Frontal cortex (tissue), 4 donors: ENCODE measurements at places on chromosomes 6 and 20. TPM values are rescaled to one million over a fixed set of nuclear protein-coding genes. Genes with fewer than 3 reads are reported as not detected.
A peak's percentile ranks its signal among the peaks of the same experiment; 100 is the strongest.

FERMT1 gene
- 1.2 TPM for total RNA-seq

GRCh38 chr6:78117966-78118365, 465.1 kb downstream of the MEI4 start:
- no peak for DNase-seq

ATP6V1G2 gene
- 54.6 TPM for total RNA-seq

MYCT1 gene
- 4.5 TPM for total RNA-seq

C6orf132 gene
- under 0.01 TPM for total RNA-seq

NRN1 gene
- 9.8 TPM for total RNA-seq

COX4I2 gene
- total RNA-seq: 1.2 TPM

- DNase-seq: no peak
Measured at GRCh38 chr6:7241709-7242645, 71.0 kb downstream of the SSR1 start.

GRCh38 chr6:71766796-71767195, 119.6 kb upstream of the RIMS1 start:
- DNase-seq: no peak

GRCh38 chr20:54680872-54681619, 205.7 kb downstream of the DOK5 start:
- DNase-seq: no peak

DNA sequence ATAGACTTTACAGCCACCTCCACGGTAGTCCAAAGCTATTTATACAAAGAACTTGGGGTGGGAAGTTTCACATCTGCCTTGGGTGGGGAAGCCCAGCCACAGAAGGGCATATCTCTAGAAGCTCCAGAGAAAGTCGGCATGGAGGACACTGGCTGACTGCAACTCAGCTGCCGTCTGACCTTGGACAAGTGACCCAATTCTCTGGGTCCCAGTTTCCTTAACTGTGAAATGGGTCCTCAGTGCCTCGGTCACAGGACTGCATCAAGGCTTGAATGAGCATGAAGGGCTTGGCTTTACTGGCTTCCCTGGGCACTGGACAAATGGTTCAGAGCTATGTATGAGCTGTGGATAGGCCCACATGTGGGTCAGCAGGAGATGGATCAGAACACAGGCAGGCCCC, 58.6 kb downstream of the NOL4L start:
- no peak for DNase-seq

PI3 gene
- total RNA-seq: not detected

GNMT gene
- total RNA-seq: not detected

- DNase-seq: no peak
Measured at GRCh38 chr6:66985816-66986215, 1278.8 kb upstream of the EYS start.

NMBR gene
- 4.9 TPM for total RNA-seq

- peak; percentile 35 for DNase-seq
Measured at GRCh38 chr20:10427060-10427692, 6.8 kb downstream of the MKKS start.

EYA2 gene
- 2.4 TPM for total RNA-seq

- no peak for DNase-seq
Measured at GRCh38 chr20:56428410-56428809, 16.4 kb downstream of the CASS4 start.

ASXL1 gene
- total RNA-seq: 64.8 TPM

DNA sequence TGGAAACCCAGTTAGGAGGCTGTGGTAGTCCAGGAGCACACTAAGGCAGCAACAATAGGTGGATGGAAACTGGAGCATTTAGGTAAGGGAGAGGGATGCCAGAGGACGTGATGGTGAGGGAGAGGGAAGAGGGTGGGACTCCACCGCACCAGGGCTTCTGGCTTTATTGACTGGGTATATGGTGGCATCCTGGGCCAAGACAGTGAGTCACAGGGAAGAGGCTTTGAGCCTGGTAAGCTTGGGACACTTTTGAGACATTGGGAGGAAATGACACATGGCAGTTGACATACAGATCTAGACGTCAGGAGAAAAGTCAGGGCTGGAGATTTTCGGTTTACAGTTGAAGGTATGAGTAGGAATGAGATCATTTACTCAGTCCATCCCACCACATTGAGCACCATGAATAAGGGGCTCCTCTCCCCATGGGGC, 14.9 kb downstream of the NT5E start:
- no peak for DNase-seq

DNA sequence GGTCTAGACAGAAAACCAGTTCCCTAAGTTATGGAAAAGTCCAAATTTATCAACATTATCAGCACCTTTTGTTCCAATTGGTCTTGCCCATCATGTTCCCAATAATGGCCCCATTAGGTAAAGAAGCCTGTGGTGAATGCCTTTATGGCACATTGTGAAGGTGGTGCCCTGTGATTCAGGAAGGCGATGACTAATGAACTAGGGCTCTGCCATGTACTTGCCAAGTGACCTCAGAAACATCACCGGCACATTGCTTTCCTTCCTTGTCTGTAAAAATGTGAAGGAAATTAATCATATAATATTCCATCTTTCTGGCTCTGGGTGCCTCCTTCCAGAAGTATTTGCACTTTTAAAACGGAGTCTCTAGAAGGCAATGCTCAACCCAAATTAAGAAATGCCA, 132.3 kb downstream of the UNC5CL start:
- DNase-seq: no peak

DNA sequence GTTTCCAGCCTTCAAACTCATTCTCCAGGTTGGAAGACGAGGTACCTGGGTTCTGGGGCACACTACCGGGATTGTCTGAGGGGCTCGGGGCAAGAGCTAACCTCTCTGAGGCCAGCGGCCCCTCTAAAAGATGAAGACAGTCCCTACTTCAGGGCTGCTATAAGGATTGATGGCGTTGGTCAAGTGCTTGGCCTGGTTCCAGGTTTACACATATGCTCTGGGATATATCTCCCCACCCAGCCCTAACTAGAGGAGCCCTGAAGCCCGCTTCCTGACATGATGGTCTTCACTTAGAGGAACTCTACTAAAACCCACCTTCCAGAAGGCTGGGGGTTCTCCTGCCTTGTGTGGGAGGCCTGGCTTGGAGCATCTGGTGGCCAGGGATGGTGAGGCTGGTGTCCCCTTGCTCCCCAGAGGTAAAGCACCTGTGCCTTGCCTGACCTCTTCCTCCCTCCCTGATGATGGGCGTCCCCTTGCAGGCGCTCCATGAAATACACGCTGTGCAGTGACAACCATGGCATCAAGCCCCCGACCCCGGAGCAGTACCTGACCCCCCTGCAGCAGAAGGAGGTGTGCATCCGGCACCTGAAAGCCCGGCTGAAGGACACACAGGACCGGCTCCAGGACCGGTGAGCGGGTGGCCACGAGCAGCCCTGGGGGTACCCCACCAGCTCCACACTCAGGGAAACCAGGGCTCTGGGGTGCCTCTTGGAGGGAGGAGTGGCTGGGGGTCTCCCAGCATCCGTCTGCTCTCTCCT, 28.7 kb downstream of the SDCBP2 start:
- DNase-seq: no peak

SCRT2 gene
- 1.6 TPM for total RNA-seq

TMC2 gene
- total RNA-seq: 4.5 TPM

GABRR1 gene
- total RNA-seq: not detected

DNA sequence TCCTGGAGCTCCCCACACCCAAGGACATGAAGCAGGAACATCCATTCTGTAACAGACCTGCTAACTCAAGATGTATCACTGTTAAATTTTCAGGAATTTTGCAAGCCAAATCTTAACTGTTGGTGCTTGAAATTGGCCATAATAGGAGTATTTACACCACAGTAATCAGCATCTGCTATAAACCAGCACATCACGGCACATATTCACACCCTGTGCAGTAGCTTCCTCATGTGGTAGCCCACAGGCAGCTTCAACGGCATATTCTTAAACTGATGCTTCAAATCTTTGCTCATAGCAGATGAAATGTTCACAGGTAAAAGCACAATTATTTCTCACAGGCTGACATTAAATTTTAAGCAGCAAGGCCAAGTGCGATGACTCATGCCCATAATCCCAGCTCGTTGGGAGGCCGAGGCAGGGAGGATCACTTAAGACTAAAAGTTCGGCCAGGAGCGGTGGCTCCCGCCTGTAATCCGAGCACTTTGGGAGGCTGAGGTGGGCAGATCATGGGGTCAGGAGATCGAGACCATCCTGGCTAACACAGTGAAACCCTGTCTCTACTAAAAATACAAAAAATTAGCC, 43.5 kb upstream of the LYRM2 start:
- no peak for DNase-seq

GRCh38 chr20:33209789-33210188, 7.4 kb upstream of the BPIFA3 start:
- DNase-seq: peak; percentile 16

GRCh38 chr20:55153001-55153645, 677.7 kb downstream of the DOK5 start:
- DNase-seq: no peak

SLC25A27 gene
- 30.2 TPM for total RNA-seq

GRCh38 chr20:63103402-63104311, 96.9 kb upstream of the BHLHE23 start:
- no peak for DNase-seq

DNA sequence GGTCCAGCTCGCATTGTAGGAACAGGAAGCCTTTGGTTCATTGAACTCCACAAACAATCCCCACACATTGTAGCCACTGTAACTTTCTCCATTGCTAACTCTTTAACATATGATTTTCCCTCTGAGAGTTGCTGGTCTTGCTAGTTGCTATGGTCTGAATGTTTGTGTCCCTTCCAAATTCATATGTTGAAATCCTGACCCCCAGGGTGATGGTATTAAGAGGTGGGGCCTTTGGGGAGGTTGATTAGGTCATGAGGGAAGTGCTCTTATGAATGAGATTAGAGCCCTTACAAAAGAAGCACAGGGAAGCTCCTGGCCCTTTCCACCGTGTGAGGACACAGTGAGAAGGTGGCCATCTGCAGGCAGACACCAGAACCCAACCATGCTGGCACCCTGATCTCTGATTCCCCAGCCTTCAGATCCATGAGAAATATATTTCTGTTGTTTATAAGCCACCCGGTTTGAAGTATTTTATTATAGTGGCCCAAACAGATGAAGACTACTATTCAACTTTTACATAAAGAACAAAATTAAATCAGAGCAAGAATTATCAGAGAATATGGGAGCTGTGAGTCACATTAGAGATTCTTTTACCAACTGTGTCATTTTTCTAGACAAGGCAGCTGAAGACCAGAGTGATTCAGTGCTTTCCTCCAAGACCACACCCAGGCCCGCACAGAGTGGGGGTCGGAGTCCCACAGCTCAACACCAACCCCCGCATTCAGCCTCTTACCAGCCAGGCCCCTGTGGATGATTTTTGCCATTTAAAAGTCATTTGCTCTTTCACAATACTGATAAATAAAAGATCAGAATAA, 143.0 kb downstream of the SAMD5 start:
- DNase-seq: no peak

DNA sequence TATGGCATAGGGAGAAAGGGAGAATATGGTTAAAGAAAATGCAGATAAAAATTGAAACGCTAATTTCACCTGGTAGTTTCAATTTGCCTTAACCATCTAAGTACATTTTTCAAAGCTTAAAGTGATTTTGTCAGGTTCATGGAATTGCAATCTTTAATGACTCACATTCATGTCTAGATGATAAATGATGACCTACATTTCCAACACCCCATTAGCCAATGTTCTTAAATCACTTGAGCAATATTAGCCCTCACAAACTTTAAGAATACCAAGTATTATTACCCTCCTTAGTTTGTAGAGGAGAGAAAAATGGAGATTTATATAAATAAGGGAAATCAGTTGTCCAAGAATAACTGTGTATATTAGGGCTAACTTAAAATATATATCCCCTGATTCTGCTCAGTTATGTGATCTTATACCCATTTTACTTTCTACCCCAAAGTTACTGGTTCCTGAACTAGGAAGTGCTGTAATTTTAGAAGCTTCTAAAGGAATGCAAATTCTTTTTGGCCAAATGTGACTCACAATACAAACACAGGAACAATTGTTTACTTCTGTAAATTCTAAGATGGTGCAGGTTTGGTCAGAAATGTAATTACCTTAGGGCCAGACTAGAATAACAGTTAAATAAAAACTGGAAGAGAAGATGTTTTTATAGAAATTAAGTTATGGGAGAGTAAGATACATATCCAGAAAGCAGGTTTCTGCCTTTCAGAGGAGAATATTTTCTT, 34.5 kb downstream of the TPBG start:
- DNase-seq: no peak

GRCh38 chr6:165049362-165049761, 260.0 kb downstream of the C6orf118 start:
- DNase-seq: no peak

ZCCHC3 gene
- total RNA-seq: 26.9 TPM

DNA sequence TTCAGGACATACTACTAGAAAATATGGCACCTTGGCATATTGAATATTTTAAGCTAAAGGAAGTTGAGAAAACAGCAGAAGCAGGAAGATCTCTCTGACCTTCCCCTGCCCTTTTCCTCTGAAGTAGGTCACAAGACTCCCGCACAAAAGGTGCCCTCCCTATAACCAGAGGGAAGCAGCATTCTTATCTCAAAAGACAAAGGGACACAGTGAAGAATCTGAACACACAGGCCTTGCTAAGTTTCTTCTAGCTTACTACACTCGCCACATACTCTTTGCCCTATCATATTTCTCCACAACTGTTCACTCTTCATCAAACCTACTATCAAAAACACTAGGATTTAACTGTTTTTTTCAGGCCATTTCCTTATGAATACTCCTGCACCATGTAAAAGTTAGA, 151.2 kb downstream of the ELOVL4 start:
- DNase-seq: no peak

- no peak for DNase-seq
Measured at GRCh38 chr6:5994999-5995657, 11.6 kb downstream of the NRN1 start.

DNA sequence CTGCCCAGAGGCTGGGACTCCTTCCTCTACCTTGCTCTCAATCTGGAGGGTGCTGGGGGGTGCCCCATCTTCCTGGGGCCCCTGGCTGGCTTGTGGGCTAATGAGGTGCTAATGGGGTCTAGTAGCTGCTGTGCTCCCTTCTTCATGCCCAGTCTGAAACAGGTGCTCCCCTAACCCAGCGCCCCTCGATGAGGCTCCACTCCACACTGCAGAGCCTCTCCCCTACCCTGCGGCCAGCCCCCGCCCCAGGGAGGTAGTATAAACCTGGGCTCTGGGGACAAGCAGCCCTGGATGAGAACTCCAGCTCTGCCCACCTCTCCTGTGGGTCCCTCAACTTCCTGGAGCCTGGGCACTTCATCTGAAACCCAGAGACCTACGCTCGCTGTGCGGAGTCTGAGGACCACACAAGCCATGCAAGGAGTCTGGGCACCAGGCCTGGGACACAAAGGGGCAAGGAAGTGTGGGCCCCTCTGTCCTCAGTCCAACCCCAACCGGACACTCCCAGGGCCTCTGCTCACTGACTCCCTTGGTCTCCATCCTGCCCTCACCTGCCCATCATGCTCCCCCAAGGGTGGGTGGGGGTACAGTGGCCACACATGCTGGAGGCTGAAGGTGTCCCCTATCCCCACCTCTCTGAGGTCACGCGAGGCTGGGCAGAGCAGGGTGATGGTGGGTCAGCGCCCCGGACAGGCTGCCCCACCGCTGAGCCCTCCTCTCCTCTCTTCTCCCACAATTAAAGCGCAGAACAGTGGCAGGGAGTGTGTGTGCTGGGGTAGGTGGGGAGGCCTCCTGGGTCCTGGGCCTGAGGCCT, 6.1 kb downstream of the RPL10A start:
- DNase-seq: no peak
